Stomach (tissue), 19 donors: ENCODE measurements at places on chromosomes 7 and 10.
A peak's percentile ranks its signal among the peaks of the same experiment; 100 is the strongest.

DNA sequence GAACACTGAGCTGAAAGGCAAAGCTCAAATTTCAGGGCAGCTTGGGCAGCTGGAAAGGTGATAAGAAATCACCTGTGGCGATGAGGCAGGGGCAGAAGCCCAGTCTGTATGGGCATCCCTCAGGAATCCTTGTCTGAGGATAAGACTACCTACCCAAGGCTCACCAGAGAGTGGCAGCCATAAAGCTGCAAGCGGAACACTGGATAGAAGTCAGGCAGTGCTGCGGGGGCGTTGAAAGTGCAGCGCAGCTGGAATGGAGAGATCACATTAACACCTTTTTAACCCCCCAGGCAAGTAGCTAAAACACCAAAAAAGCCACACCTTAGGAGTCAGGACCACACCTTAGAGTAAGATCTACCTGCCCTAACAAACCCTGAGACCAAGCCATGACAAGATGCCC is 38.2 kb downstream of the ABCB5 start:
- H3K4me1 ChIP-seq = no peaks in the 10 kb centered on the region
- no peak overlapping the region for H3K4me3 ChIP-seq
- no peak overlapping the region for H3K27ac ChIP-seq
- no peaks in the 10 kb centered on the region for H3K27me3 ChIP-seq
- DNase-seq = no peak

DNA sequence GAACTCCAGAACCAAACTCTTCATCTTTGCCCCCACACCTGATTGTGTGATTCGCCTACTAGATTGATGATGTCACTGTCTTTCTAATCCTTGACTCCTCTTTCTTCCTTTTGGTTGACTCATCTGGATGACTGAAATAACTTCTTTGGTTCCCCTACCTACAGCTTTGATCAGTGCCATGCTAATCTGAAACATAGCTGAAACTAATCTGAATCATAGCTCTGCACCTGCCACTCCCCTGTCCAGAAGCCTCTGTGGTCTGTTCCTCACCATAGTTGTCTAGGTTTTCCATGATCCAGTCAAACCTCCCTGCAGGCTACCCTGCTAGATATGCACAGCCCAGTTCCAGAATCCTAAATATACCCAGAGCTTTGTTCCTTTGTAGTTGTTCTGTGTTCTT is 51.9 kb downstream of the ZNF365 start:
- no peak overlapping the region for H3K4me3 ChIP-seq
- H3K36me3 ChIP-seq = no peaks in the 10 kb centered on the region
- H3K4me1 ChIP-seq = no peaks in the 10 kb centered on the region
- no peaks in the 10 kb centered on the region for H3K27me3 ChIP-seq

DNA sequence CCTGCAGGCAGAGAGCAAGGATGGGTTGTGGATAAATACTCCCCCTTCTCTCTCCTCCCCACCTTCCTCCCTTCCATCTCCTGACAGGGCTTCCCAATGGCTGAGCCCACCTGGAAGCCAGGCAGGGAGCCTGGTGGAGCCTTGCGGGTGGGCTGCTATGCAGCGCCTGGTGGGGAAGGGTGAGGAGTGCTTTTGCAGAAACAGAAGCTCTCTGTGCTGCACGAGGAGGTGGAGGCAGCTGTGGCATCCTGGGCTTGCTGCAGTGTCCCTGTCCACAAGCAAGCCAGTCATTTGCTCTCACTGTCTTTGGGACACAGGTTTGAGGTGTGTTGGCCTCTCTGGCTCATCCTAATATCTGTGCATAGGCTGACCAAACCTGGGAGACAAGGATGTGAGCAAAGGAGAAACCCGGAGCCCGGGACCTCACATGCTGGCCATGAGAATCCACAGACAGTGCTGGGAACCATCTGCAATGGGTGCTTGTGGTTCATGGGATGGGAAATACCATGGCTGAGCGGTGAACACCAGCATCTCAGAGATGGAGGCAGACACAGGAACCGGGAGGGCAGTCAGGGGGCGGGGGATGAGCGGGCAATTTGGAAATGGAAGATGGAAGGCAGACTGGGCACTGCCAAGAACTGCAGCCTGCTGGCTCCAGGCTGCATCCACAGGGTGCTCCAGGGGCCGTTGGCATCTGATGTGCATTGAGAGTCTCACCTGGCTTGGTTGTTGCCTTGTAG is 364.2 kb downstream of the GLRX3 start:
- H3K27me3 ChIP-seq = no peaks in the 10 kb centered on the region
- no peak overlapping the region for H3K27ac ChIP-seq
- H3K4me3 ChIP-seq = no peak overlapping the region
- no peak for DNase-seq
- H3K4me1 ChIP-seq = no peaks in the 10 kb centered on the region

DNA sequence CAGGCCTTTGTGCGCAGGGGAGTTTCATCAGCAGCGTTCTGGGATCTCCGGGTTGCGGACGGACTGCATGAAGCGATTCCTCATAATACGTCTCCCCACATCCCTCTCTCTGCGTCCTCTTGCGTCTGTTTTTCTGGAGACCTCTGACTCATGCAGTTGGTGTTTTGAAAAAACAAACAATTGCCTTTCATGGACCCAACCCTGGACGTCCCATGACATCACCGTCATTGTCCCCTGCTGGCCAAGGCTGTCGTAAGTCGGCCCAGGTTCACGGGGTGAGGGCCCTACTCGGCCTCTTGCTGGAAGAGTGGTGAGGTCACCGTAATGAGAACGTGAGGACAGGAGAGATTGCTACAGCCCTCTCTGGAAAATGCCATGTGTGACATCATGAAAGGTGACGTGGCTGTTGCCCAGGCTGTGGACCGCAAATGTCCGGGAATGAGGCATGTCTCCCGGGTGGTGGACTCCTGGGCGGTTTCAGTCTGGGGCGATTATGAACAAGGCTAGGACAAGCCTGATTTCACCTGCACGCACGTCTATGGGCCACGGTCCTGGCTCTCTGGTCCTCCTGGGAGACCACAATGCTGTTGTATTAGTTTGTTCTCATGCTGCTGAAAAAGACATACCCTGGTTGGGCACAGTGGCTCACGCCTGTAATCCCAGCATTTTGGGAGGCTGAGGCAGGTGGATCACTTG is 9.8 kb upstream of the MAFK start:
- H3K4me1 ChIP-seq = no peaks in the 10 kb centered on the region
- H3K27me3 ChIP-seq = peaks cover 4% of the 10 kb centered on the region
- no peak overlapping the region for H3K4me3 ChIP-seq
- no peaks in the 10 kb centered on the region for H3K36me3 ChIP-seq
- no peak for DNase-seq

DNA sequence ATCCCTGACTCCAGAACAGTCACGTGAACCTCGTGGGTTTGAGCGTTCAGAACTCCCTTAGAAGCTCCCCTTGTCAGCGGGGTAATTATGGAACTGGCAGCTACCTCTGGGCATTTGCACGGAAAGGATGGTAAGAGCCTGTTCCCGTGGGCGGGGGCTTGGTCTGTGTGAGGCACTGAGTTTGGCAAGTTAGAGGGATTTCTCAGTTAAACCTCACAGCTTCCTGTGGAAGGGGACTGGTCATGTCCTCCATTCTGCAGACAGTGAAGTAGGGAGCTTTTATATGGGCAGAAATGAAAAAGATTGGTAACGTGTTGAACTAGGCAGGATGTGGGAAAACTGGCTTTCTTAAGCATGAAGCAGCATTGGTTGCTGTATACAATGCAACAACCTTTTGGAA is 16.0 kb downstream of the PALD1 start:
- DNase-seq = no peak
- H3K4me3 ChIP-seq = no peak overlapping the region
- no peaks in the 10 kb centered on the region for H3K27me3 ChIP-seq
- peak overlapping the region; percentile 77 for H3K27ac ChIP-seq
- H3K4me1 ChIP-seq = peaks cover 44% of the 10 kb centered on the region

DNA sequence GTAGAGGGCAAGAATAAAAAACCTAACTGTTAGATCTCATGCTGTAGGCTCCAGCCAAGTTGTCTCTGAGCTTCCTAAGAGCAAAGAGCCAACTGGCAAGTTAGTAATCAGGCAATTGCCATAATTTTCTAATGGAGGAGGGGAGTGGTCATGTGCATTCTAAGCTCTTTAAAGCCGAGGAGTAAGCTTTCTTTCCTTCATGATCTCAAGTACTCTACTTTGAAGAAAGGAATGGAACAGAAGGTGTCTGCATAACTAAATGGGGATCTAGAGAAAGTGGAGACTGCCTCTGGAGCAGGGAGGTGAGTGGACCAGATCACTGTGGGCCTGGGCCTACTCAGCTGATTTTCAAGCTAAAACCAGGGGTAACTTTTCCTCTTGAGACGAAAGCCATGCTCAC is 37.7 kb upstream of the TOMM7 start:
- no peak for DNase-seq
- peaks cover 9% of the 10 kb centered on the region for H3K36me3 ChIP-seq
- peaks cover 5% of the 10 kb centered on the region for H3K4me1 ChIP-seq
- no peaks in the 10 kb centered on the region for H3K27me3 ChIP-seq
- no peak overlapping the region for H3K27ac ChIP-seq
- H3K4me3 ChIP-seq = no peak overlapping the region

DNA sequence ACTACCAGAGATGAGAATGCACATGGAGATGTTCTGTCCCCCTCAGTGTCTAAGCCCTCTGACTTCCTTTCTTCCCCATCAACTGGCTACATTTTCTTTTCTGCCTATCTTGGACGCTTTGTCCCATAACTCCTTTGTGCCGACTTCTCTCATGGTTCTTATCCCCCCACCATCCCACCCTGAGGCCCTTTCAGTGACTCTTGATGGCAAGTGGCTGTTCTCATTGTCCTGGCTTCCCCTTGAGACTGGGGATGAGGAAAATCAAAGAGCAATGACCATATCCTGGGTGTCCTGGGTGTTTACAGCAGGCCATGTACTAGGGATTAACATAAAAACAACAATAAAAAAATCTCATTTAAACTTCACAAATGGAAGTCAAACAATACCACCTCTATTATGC is 18.8 kb upstream of the GGCT start:
- no peaks in the 10 kb centered on the region for H3K36me3 ChIP-seq
- peaks cover 9% of the 10 kb centered on the region for H3K4me1 ChIP-seq
- H3K27me3 ChIP-seq = no peaks in the 10 kb centered on the region
- DNase-seq = no peak

DNA sequence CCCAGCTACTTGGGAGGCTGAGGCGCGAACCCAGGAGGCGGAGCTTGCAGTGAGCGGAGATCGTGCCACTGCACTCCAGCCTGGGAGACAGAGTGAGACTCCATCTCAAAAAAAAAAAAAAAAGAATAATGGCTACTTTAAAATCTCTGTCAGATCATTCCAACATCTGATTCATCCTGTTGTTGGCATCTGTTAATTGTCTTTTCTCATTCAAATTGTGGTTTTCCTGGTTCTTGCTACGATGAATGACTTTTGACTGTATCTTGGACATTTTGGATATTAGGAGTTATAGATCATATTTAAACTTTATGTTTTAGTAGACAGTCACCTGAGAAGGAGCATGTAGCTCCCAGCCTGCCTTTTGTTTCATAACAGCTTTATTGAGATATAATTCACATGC is 8.5 kb downstream of the TPST1 start:
- no peaks in the 10 kb centered on the region for H3K36me3 ChIP-seq
- no peak overlapping the region for H3K27ac ChIP-seq
- DNase-seq = no peak
- peaks cover 5% of the 10 kb centered on the region for H3K4me1 ChIP-seq
- H3K4me3 ChIP-seq = no peak overlapping the region
- H3K27me3 ChIP-seq = no peaks in the 10 kb centered on the region

DNA sequence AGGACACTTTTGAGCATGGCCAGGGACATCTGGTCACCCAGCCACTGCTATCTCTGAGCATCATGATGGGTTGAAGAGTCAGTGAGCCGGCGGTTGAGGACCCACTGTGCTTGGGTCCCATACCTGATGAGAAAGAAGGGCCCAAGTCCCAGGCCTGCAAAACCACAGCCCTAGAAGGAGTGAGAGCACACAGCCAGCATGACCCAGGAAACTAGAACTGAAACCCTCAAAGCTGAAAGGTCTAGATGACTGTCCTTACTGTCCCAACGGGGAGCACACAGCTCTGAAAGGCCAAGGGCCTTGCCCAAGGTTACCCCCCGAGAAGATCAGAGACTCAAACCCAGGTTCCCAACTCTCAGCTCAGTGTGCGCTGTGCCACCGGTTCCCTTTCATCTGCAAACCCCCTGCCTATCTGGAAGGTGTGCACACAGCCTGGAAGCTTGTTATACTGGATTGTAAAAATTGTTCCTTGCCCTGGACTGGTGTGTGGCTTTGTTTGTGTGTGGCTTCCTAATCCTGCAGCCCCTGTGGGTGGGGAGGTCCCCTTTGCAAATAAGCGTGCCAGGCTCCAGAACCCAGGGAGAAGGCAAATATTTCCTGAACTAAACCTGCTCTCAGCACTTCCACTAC is 22.6 kb upstream of the PSAP start:
- H3K36me3 ChIP-seq = no peaks in the 10 kb centered on the region
- DNase-seq = peak; percentile 65
- peak overlapping the region; percentile 2 for H3K27ac ChIP-seq
- H3K27me3 ChIP-seq = no peaks in the 10 kb centered on the region

DNA sequence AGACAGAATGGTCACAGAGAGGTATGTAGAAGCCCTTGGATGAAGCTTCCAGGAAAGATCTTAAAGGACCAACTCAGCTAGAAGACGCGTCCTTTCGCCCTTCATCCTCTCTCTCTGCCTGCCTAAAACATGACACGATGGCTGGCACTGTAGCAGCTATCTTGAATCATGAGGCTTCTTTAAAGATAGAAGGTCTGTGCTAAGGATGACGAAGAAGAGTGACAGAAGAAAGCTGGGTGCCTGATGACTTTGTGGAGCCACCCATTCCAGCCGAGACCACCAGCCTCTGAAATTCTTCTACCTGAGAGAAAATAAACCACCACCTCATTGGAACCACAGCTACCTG is 25.5 kb downstream of the WDR86 start:
- no peak overlapping the region for H3K4me3 ChIP-seq
- H3K4me1 ChIP-seq = peaks cover 26% of the 10 kb centered on the region
- peaks cover 48% of the 10 kb centered on the region for H3K27me3 ChIP-seq
- no peak overlapping the region for H3K27ac ChIP-seq
- DNase-seq = no peak
- H3K36me3 ChIP-seq = no peaks in the 10 kb centered on the region

GRCh38 chr7:54774785-54775740 is 16.1 kb upstream of the SEC61G start:
- H3K4me1 ChIP-seq = no peaks in the 10 kb centered on the region
- DNase-seq = no peak
- no peak overlapping the region for H3K27ac ChIP-seq
- H3K4me3 ChIP-seq = no peak overlapping the region
- no peaks in the 10 kb centered on the region for H3K36me3 ChIP-seq
- H3K27me3 ChIP-seq = no peaks in the 10 kb centered on the region

DNA sequence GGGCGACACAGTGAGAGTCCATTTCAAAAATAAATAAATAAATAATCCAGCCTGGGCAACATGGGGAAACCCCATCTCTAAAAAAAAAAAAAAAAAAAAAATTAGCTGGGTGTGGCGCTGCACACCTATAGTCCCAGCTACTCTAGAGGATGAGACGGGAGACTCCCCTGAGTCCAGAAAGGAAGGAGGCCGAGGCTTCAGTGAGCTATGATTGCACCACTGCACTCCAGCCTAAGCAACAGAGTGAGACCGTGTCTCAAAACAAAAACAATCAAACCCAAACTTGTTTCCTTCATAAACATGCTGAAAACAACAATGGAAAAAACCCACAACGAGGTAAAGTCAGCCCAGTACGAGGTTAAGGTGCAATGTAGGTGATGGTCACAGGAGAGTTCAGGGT is 1.2 kb downstream of the COX19 start:
- H3K36me3 ChIP-seq = peaks cover 44% of the 10 kb centered on the region
- H3K27me3 ChIP-seq = no peaks in the 10 kb centered on the region
- no peak for DNase-seq
- H3K4me3 ChIP-seq = peak overlapping the region; percentile 72
- H3K4me1 ChIP-seq = peaks cover 74% of the 10 kb centered on the region
